ENCODE measurements at places on chromosomes 5 and 9.
A peak's percentile ranks its signal among the peaks of the same experiment; 100 is the strongest.

- no peak for DNase-seq
These were observed 59.9 kb upstream of the ARRDC3 start for GRCh38 chr5:91443023-91443422.

DNA sequence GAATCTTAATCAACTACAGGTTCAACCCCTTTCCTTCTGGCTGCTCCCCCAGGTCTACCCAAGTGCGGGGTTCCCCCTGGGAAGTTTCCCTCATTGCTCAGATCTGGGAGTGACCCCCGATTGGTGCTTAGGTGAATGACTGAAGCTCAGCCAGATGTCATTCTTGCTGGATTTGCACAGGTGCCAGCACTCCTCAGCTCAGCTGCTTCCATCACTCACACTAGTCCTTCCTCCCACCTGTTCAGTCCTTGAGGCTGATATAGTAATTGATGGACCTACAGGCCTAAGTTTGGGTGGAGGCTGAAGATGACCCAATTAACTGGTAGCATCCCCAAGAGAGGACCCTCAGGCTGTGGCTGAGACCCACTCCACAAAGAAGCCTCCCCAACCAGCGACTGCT is 32.9 kb downstream of the PRLR start:
- DNase-seq = no peak

- DNase-seq = no peak
These were observed 19.1 kb downstream of the EEIG1 start for GRCh38 chr9:127961613-127962155.

DNA sequence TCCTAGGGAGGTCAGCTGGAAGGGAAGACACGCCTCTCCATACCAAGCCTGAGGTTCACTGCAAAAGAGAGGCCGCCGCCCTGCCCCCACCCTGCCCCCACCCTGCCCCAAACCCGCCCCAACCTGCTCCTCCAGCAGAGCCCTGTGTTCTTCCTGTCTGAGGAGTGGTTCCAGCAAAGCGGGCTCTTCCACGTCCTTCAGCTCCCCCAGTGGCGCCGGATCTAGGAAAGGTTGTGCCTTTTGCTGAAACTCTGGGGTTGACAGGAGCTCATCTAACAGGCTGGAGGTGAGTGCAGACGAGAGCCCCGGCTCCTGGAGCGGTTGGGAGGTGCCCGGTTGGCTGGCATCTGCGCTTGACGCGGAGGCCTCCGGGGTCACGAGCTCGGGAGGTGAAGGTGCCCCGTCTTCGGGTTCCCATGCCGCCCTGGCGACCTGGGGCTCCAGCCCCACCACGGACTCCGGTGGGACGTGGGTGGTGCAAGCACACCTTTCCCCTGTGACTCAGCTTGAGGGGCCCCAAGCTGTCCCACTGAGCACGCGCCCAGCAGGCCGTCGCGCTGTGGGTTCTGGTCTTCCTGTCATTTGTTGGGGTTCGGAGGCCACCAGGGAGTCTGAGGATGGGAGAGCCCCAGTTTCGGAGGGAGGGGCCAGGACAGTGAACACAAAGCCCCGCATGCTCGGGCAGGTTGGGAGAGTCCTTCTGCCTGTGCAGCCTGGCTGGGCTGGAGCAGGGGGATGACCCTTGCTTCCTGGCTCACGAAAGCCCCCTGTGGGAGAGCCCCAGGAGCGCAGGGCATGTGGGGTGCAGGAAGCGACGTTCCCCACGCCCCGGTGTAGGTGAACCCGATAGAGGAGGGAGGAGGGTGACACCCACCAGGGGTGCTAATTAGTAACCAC is 1467.1 kb downstream of the FOXD4L5 start:
- DNase-seq = peak; percentile 38

DNA sequence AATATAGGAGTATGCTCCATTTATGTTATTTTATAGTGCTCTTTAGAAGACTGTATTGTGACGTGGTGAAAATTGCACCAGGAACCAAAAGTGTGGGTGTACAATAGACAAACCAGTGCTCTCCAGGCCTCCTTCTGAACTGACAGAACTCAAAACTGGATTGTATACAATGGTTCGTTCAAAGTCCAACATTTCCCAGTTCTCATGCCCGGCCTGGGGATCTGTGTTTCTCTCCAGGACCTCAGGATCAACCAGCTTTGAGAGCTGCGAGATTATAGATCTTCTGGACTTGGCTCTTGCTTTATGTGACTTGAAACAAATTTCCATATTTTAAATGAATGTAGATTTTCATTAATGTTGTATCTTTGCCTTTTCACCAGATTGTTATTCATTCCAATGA is 60.8 kb upstream of the CER1 start:
- DNase-seq = no peak

GRCh38 chr5:164127527-164127926 is 622.1 kb downstream of the MAT2B start:
- DNase-seq = no peak

GRCh38 chr5:79513308-79513703 is 628 bp downstream of the HOMER1 start:
- no peak for DNase-seq

DNA sequence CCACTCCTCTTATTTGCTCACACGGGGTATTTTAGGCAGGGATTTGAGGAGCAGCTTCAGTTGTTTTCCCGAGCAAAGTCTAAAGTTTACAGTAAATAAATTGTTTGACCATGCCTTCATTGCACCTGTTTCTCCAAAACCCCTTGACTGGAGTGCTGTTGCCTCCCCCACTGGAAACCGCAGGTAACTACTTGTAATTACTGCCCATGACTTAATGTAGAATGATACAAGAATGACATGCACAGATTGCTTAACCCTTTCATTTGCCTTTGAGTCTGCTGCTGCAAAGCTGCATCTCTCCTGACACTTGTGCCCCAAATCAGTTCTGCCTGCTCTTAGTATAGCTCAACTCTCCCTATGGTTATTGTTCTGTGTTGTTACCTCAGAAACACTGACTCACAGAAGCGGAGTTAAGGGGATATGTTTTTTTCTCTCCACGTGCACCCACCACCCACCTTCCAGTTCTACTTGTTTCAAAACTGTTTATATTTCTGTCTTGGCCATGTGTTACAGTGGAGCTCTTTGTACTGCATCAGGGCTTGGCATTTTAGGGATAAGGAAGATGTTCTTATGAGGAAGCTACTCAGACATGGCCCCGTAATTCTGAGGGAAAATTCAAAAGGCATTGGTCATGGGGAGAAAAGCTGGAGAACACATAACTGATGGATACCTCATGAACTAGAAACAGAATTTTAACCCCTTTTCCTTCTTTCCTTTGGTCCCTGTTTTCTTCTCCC is 2.3 kb downstream of the ADRB2 start:
- DNase-seq = no peak

- DNase-seq = no peak
These were observed 192.0 kb downstream of the IRX1 start for GRCh38 chr5:3787604-3788003.

DNA sequence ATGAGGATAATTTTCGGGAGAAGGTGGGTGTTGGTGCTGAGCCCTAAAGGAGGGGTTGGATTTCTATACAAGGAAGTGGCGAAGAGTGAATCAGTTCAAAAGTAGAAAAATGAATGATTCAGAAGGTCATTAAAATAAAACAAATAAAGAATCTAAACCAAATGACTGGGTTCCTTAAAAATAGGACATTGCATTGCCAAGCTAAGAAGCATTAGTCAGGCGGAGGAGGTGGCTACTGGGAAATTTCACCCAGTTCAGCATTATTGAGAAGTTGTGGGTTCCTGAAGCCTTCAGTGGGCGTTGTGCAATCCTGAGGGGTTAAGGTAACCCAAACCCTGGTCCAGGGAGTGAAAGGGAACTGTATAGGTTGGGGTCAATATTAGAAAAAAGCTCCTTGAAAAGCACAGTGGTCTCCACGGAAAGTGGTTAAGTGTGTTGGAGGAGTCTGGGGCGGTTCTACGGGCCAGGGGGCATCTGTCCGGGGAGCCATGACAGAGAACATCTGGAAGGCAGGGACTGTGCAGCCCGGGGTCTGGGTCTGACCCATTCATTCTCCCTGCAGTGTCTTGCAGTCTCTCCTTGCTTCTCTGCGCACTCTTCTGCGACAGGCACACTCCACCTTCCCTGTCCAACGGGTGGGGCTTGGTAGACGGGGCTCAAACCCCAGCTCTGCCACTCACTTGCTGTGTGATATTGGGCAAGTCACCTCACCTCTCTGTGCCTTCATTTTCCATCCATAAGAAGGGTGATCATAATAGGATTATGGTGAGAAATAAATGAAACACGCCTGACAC is 27.6 kb upstream of the DUSP1 start:
- DNase-seq = no peak

DNA sequence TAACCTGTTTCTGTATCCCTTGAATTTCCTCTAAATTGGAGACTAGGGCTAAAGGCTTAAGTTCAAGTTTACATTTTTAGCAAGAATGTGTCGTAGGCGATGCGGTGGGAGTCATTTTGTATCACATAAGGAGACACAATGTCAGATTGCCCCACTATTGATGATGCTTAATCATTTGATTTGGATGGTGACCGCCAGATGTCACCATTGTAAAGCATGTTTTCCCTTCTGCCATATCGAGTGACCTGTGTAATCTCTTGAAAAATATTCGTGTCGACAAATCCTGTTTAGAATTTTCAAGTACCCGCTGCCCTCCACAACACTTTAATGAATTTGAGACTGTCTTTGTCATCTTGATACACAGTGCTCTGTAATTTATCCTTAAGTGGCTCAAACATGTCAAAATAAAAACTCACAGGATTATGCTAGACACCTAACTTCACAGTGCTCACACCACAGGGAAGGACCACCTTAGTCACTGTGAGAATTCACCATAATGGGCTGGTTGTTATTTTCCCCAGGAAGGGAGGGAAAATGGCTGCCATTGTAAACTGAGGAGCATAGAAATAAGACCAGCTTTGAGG is 34.5 kb upstream of the SLC46A2 start:
- no peak for DNase-seq

DNA sequence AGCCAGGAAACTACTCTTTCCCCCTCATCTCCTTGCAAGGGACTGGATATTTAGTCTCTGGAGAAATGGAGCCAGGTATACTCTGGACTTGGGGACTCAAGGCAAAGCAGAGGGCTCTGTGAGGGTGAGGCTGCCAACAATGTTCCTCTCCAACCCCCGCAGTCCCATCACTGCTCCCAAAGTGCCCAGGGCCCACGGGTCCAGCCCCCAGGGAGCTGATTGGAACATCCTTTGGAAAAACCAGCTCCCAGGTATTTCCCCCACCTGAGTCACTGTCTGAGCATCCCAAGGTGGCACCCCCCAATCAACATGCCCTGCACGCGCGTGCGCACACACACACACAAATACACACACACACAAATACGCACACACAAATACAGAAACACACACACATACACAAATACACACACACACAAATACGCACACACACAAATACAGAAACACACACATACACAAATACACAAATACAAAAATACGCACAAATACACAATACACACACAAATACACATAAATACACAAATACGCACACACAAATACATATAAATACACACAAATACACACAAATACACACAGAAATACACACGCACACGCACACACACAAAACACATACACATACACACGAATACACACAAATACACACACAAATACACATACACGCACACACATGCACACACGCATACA is 137.4 kb downstream of the DAB2IP start:
- DNase-seq = no peak

GRCh38 chr5:129664336-129664937 is 83.5 kb upstream of the MINAR2 start:
- DNase-seq = peak; percentile 53

DNA sequence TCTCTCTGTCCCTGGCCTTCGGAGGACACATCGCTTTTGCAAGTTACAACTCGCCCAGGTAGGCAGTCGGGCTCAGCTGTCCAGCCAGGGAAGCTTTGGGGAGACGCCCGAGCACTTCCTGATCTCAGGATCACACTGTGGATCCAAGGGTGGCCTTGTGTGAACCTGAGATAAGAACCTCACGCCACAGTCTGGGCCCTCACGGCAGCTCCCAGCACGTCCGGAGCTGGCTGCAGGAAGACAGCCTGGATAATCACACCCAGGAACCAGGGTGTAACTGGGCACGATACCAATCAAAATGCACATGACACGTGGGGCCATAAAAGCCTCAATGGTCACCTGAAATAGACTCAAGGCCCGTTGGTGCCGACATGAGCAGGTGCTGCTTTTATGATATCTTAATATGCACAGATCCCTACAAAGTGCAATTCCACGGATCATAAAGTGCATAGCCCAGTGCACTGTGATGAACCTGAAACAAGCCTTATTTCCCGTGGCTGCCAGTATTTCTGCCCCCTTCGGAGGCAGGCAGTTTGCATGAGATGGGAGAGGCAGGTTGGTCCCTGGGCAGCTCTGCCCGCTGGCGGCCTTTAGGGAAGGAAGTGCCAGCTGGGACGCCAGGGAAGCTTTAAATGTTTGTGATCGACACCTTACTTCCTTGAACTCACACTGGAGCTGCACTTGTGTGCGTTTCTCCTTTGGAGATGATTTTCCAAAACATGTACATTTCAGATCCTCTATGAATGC is 14.5 kb downstream of the SLC6A18 start:
- DNase-seq = no peak

GRCh38 chr5:76175821-76176403 is 92.7 kb downstream of the SV2C start:
- no peak for DNase-seq

DNA sequence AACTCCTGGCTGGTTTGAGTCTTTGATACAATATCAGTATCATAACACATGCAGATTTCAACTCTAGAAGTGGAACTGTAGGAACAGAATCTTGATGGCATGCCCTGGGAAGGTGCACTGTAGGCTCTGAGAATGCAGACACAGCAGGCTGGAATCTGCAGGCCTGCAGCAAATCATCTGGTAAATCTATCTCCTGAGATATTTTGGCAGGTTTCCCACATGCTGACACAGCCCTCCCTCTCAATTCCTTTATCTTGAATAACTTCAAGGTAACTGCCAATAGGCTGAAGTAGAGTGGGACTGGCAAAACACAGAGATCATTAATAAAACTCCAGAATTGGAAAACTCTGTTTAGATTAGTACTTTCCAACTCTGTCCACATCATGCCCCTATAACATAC is 177.8 kb upstream of the PCSK5 start:
- DNase-seq = no peak

GRCh38 chr5:6995115-6995514 is 281.9 kb downstream of the TENT4A start:
- DNase-seq = no peak

DNA sequence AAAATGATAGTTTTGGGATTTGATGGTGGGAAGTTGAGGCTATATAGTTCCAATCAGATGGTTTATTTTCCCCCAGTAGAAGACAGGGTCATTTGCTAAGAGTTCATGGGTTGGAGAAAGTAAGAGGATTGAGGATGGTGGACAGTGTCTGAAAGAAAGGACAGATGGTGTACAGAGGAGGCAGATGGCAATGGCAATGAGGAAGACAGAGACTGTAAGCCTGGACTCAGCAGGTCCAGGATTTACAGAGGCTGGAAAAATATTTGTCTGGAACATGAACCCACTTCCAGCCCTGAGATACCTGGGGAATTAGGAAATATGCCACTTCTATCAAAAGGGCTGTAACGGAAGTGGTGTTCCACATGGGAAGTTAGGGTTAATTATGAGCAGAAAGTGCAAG is 84.5 kb downstream of the PCSK1 start:
- DNase-seq = no peak

GRCh38 chr5:157378509-157378908 is 81.5 kb upstream of the NIPAL4 start:
- no peak for DNase-seq

GRCh38 chr5:73746608-73747007 is 120.6 kb downstream of the ARHGEF28 start:
- DNase-seq = no peak

- DNase-seq = no peak
These were observed 55.2 kb downstream of the SLC1A3 start for GRCh38 chr5:36661456-36662220.

- DNase-seq = no peak
These were observed 4.5 kb upstream of the MPDZ start for GRCh38 chr9:13284011-13284410.

- DNase-seq = no peak
These were observed 33.4 kb upstream of the CTNNA1 start for GRCh38 chr5:138719811-138720210.
